ENCODE measurements at places on chromosomes 2 and 18.

DNA sequence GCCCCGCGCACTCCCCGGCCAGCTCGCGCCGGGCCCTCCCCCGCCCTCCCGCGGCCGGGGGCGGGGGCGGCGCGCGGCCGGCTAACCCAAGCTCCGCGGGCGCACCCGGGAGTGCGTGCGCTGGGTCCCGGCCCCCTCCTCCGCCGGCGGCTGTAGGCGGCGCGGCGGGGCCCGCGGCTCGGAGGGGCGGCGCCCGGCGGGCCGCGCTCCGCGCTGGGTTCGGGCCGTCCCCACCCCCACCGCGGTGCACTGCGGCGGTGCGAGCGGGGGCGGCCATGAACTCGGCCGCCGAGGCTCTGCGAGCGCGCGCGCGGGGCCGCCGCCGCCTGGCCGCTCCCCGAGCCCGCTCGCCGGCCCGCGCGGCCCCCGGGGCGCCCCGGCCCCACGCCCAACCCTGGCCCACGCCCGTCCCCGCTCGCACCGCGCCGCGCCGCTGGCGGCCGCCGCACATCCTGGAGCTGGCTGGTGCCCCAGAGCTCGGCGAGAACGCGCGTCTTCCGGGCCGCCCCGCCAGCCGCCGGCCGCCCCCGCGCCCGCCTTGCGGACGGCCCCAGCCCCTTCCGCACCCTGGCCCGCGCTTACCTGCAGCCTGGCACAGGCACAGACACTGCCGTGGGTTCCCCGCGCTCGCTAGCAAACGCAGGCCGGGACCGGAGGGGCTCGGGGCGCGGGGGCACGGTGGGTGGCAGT lies at the start of gene ZBTB14:
Gene ZBTB14, minus strand, starts transcription at position 496 of the 690 bp plus-strand sequence. CDS start 2,480 bp downstream, outside the sequence.
- peak; percentile 40 for DNase-seq

DNA sequence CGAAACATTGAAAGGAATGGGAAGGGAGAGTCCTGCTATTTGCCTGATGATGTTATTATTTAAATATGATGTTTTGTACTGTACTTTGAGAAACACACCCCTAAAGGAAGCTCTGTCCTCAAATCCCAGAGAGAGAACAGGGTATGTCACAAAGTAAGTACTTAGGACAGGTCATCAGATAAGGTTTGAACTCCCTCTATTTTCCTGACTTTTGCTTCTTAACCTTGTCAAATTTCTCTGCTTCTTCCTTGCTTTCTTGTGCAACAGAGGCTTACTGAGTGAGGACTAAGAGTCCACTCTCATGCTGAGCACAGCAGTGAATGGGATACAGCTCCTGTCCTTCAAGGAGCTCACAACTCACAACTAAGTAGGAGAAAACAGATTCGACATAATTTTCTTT lies 3.7 kb downstream of the DGUOK start:
- DNase-seq, result no peak

DNA sequence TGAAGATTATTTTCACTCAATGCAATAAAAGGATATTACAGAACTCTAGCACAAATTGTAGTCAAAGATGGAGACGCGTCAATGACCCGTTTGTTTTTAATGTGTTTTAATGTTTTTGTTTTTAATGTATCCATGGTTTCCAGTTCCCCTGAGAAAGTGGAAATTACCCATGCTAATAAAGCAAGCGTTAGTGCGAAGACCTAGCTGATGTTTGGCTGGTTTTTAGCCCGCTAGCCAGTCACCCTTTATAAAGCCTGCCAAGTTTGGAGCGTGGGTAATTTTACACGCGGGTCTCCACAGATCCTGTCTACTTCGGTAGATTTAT lies 430 bp upstream of the CHMP1B start:
- no peak for DNase-seq

DNA sequence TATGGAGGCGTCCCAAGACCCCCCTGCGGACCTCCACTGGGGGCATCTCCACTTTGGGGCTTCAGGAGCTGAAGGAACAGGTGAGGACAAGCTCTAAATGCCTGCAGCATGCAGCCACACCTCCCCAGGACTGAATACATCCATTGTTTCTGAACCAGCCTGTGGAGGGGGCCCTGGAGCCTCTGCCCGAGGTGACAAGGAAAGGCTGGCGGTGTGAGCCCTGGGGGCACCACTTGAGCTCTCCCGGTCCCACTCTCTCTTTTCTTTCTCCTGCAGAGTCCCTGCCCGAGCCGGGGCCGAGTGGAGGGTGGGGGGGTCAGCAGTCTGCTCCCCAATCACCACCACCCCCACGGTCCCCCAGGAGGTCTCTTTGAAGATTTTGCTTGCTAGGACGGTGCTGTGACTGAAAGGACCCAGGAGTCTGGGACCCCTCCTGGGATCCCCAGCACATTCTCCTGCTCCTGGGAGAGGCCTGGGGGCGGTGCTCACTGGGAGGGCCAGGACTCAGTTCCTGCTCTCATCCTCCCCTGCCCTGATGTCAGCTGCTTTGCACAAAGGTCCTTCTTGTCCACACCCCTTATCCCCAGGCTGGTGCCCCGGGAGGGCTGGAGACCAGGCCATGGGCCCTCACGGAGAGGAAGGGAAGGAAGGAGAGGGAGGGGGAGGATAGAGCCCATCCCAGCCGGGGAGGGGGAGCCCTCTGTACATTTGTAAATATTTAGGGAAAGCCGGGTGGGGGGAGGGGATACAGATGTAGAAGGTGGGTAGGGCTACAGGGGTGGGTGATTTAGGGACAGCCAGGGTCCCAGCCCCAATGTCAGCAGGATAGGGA lies 5.7 kb downstream of the CHPF start:
- DNase-seq, result no peak

- no peak for DNase-seq
Measured at GRCh38 chr2:174593574-174594203, 3.9 kb downstream of the WIPF1 start.

DNA sequence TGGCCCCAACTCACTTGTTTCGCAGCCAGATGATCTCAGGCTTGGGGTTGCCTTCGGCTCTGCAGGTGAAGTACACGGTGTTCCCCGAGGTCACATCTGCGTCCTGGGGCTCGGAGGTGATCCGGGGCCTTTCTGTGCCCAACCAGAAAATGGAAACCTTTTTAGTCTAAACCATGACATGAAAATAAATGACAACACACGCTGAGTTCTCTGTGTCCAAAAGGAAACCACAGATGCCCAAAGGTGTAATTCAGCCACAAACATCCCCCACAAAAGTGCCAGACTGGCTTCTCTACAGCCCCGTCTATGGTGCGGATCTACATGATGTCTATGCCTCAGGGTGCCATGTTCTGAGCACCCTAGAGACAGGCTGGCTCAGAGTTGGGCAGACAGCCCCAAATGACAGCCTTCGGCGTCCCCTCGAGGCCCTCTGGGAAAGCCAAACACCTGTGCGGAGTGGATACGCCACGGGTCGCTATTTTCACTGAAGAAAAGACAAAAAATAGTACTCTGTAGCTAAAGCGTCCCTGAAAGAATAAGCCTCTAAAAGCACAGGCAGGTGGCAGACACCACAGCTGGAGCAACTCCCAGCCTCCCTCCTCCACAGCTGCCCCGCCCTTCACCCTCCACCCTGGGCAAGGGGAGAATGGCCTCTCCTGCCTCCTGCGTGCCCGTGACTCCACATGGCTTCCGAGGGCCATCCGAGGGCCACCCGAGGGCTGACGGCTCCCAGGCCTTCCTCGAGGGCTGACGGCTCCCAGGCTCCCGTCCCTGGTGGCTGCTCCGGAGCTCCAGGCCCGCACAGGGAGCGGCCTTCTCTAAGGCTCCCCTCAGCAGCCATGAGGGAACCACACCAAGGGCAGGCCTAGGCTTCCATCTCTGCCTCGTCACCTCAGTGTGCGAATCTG lies 67.1 kb downstream of the PXDN start:
- DNase-seq, result no peak

GRCh38 chr18:37524139-37524497 lies 41.5 kb downstream of the CELF4 start:
- DNase-seq, result no peak

GRCh38 chr2:130776550-130776949 lies 21.2 kb downstream of the AMER3 start:
- no peak for DNase-seq

- DNase-seq, result no peak
Measured at GRCh38 chr2:104638859-104639202, 215.1 kb upstream of the POU3F3 start.

- no peak for DNase-seq
Measured at GRCh38 chr2:11145350-11145749, 9.9 kb upstream of the SLC66A3 start.

GRCh38 chr2:148162871-148163270 lies 142.0 kb downstream of the MBD5 start:
- no peak for DNase-seq

- DNase-seq, result no peak
Measured at GRCh38 chr2:64336171-64336570, 117.8 kb upstream of the LGALSL start.

- DNase-seq, result no peak
Measured at GRCh38 chr18:13775058-13775457, 48.6 kb downstream of the RNMT start.

- no peak for DNase-seq
Measured at GRCh38 chr2:54658564-54659071, 64.8 kb upstream of the EML6 start.

DNA sequence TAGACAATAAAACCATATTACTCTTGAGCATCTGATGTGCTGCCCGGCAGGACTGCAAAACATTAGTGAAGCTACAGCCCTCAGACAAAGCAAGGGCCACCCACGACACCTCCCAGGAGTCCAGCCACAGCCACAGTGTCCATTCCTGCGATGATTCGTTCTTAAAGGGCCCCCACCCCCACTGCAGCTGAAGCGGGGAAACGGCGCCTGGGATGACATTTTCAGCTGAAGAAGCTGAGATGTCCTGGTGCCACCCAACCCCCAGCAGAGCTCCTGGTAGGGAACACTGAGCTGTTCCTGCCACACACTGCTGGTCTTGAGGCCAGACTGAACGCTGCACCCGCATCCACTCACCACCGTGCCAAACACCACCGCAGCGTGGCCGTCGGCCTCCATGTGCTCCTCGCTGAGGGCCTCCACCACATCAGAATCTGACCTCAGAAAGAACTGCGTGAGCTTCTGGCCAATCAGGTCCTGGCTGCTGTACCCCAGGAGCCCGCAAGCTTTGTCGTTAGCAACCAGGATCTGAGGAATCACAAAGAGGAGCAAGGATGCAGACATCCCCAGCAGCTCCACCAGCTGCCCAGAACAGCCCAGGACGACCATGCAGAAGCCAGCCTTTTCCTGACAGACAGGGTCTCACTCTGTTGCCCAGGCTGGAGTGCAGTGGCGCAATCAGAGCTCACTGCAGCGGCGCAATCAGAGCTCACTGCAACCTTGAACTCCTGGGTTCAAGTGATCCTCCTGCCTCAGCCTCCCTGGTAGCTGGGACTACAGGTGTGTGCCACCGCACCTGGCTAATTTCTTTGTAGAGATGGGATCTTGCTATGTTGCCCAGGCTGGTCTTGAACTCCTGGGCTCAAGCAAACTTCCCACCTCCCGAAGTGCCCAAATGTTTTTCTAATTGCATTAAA lies 9.5 kb downstream of the PASK start:
- DNase-seq, result no peak

DNA sequence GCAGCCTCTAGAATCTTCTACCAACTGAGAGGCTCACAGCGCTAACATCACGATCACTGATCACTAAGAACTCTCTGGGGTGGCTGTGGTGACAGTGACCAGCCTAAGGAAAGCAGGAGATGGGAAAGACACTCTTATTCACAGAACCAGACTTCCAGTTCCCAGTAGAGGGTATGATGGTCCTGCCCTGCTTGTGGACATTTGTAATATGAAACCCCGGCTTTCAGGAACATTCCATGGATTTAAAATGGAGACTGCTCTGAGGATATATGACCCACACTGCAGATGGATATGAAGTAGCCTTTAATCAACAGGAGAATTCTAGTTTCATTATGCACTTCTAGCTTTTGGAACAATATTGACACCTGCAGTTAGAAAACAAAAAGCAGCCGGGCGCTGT lies 131.8 kb downstream of the AFF3 start:
- no peak for DNase-seq

- no peak for DNase-seq
Measured at GRCh38 chr2:98948956-98949739, 13.1 kb upstream of the CRACDL start.

DNA sequence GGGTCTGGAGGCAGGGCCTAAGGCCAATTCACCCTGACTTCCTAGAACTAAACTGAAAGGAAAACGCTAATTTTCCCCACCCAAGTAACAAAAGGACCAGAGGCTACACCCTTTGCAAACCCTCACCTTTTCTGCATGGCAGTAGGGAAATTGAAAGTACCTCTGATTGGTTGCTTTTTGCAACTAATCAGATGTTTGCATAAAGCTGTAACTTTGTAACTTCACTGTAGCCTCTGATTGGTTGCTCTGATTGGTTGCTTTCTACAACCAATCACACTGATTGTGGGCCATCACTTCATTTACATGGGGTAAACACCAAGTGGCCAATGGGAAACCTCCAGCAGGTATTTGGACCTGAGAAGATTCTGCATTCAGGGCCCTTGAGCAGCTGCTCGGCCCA lies 20.8 kb downstream of the EIPR1 start:
- no peak for DNase-seq

DNA sequence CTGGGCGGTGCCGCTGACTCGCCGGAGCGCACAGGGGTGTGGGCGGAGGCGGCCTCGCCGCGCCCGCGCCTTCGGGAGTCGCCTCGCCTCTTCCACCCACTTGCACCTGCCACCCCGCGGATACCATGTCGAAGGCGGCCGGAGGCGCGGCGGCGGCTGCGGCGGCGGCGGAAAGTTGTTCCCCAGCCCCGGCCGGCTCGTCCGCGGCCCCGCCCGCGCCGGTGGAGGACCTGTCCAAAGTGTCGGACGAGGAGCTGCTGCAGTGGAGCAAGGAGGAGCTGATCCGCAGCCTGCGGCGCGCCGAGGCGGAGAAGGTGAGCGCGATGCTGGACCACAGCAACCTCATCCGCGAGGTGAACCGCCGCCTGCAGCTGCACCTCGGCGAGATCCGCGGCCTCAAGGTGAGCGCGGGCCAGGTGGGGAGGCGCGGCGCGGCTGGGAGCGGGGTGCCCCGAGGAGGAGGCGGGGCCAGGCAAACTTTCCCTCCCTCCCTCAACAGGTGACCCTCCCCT lies 766 bp downstream of the CCDC85A start:
- DNase-seq, result no peak

DNA sequence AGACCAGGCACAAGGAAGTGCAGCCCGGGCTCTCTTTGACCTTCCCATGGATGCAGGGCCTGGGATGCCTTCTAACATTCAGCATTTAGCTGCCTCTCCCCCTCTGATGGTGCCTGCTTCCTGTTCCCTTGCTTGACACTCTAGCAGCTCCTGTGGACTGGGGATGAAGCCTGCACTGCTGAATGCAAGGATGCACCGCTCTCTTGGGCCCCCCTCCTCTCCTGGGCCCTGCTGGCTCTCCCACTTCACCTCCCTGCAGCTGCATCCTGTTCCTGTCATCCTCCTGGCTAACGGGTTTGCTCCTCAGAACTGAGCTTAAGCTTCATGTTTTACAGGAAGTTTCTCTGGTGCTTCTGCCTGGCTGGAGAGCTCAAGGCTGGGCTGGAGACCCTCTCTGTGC lies 254.1 kb downstream of the TSN start:
- DNase-seq, result no peak

DNA sequence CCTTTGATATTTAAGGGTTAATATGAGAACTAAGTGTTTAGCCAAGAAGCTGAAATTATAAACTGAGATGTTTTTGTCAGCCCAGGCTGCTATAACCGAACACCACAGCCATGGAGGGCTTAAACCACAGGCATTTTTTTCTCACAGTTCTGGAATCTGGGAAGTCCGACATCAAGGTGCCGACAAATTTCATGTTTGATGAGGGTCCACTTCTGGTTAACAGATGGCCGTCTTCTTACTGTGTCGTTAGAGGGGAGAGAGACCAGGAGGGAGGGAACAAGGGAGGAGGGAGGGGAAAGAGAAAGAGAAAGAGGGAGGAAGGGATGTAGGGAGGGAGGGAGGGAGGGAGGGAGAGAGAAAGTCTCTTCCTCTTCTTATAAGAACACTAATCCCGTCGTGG lies 6.5 kb upstream of the CNDP2 start:
- DNase-seq, result no peak

- no peak for DNase-seq
Measured at GRCh38 chr2:46650556-46651001, 171.2 kb downstream of the TMEM247 start.
